Hepatocyte (in vitro differentiated cells): ENCODE measurements at places on chromosomes 1 and 21. TPM values are rescaled to one million over a fixed set of nuclear protein-coding genes. Genes with fewer than 3 reads are reported as not detected.
A peak's percentile ranks its signal among the peaks of the same experiment; 100 is the strongest.

The CLDN17 gene
- total RNA-seq, result not detected in 2 replicates

The BGLAP gene
- 0.17 and 0.60 TPM in 2 replicates for total RNA-seq

The ITLN1 gene
- total RNA-seq, result 9.0 and 11.3 TPM in 2 replicates

The MMP23B gene
- total RNA-seq, result 48.0 and 73.4 TPM in 2 replicates

The CLCA1 gene
- total RNA-seq, result 39.1 and 42.9 TPM in 2 replicates

The IFNLR1 gene
- 5.8 and 6.4 TPM in 2 replicates for total RNA-seq

GRCh38 chr1:226692823-226693222, 46.3 kb downstream of the ITPKB start:
- DNase-seq, result no peak

DNA sequence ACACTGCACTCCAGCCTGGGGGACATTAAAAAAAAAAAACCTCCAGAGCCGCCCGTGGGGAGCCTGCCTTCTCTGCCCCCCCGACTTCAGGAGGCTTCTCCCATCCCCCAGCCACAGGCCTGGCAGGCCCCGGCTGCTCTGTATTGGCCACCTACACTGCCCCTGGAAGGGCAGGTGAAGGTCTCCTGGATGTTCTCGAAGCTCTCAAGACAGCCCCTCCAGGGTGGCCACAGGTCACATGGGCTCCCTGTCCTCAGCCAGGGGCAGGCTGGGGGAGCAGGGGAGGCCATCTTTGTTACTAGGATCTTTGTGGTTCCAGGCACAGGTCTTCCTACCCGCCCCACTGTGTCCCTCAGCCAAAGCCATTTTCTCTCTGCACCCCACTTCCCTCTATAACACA, 32.8 kb downstream of the PADI6 start:
- no peak for DNase-seq

DNA sequence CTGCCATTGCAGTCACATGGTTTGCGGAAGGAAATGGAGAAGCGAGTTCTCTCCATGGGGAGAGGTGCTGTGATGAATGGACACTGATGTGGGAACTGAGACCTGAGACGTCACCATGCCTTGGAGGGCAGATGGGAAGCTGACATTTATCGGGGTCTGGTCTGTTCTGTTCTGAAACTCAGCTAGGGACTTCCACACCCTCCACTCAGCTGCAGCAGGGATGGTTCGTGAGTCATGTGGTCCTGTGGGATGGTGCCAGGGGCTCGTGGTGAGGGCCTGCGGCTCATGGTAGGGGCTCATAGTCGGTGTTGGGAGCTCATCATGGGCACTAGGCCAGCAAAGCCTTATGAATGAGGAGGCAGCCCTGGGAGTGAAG, 6.1 kb downstream of the GPR137B start:
- no peak for DNase-seq

- DNase-seq, result no peak
Measured at GRCh38 chr1:63414691-63415365, 47.4 kb downstream of the ALG6 start.

DNA sequence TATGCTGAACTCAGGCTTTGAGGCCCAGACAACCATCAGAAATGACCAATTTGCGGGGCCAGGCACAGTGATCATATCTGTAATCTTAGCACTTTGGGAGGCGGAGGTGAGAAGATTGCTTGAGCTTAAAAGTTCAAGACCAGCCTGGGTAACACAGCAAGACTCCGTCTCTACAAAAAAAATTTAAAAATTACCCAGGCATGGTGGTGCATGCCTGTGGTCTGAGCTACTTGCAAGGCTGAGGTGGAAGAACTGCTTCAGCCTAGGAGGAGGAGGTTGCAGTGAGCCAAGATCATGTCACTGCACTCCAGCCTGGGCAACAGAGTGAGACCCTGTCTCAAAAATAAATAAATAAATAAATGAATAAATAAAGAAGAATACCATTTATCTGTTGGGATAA, 156.5 kb downstream of the EIF4G3 start:
- no peak for DNase-seq

DNA sequence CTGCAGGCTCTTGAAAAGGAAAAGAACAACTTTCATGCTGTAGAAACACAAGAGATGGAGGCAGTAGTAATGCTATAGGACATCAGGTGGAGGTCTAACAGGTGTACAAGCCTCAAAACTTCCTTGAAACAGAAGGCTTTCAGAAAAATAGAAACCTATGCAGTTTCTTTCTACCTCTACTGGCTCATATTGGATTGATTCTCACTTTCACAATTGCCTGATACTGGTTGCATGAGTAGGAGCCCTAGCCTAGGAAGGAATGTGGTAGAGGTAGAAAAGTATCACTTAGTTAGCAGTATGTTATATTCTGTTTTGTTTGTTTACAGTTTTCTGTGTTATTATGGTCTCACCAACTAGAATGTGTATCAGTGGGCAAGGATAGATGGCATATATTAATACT, 175.4 kb upstream of the GORAB start:
- no peak for DNase-seq

- no peak for DNase-seq
Measured at GRCh38 chr1:84436876-84437655, 38.8 kb downstream of the DNASE2B start.

- peak; percentile 70 for DNase-seq
Measured at GRCh38 chr1:86499987-86500593, 31.4 kb downstream of the CLCA1 start.

DNA sequence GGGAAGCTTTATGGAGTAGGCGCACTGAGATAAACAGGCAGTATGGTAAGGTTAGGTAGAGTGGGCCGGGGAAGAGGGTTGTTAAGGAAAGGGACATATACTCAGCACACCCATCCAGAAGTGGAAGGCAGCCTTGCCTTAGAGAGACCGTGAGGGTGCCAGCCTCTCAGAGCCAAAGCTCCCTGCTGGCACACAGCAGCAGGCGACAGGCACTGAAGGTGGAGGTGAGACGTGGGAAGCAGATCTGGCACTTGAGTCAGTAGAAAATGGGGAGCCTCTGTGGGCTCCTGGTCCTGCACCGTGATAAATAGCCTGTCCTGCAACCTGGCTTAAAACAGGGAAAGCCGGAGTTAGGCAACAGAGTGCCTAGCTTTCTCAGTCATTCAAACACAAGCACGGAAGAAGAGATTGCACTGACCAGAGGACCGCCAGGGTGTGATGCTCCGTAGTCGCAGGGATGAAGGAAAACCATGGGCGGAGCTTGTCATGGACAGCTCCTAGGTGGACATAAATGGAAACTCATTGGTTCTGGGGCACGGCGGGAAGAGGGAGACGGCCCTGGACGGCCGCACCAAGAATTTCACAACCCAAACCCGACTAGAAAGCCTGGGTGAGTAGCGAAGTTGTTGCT, 15.5 kb downstream of the KCNK1 start:
- DNase-seq, result no peak

DNA sequence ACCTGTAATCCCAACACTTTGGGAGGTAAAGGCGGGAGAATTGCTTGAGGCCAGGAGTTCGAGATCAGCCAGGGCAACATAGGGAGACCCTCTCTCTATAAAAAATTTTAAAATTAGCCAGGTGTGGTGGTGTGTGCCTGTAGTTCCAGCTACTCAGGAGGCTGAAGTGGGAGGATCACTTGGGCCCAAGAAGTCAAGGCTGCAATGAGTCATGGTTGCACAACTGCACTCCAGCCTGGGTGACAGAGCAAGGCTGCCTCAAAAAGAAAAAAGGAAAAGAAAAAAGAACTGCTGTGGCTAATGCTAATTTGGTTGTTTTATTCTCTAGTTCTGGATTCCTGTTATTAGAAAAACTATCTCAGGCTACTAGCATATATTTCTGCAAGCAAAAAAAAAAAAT, 29.8 kb downstream of the DBT start:
- no peak for DNase-seq
